Fibroblast of the aortic adventitia (primary cell): ENCODE measurements at places on chromosomes 12 and 14.
A peak's percentile ranks its signal among the peaks of the same experiment; 100 is the strongest.

GRCh38 chr12:104648756-104649155 is 192.0 kb downstream of the CHST11 start:
- no peak for DNase-seq

GRCh38 chr14:85400678-85401077 is 129.3 kb upstream of the FLRT2 start:
- DNase-seq = no peak

DNA sequence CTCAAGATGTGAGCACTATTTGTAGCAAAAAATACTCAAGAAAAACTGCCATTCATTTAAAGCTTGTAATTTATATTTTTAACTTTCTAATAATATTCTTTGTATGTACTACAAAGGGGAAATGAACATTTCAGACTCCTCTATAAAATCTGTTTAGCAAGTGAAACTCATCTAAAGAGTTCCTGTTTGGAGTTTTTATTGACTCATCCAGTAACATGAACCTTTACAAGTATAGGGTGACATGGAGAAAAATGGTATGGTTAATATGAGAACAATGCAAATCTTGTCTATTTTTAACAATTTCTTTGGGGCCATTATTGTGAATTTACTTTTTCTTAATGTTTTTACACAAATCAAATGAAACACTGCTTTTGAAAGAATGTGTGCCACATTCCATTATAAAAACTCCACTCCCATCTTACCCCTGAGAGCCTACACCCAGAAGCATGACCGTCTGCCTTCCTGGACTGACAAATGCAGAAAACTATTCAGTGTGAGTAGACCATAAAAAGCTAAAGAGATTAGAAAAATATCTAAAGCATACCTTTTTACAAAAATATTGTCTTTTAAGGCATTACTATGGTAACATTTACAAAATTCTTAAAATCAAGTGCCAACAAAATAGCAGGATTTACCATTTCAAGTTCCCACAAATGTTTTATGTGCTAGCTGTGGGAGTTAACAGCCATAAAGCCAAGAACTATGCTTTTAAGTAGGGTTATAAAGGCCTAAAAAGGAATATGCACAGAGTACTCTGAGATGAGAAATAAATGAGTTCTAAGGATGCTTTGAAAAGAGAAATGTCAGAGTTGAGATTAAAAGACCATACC is 144.0 kb downstream of the ADAMTS20 start:
- DNase-seq = peak; percentile 0

GRCh38 chr14:24139272-24139934 is 2.0 kb downstream of the EMC9 start:
- no peak for DNase-seq

GRCh38 chr12:57500213-57500612 is 12.3 kb downstream of the MARS1 start:
- no peak for DNase-seq

GRCh38 chr12:70094467-70094866 is 148.8 kb upstream of the CNOT2 start:
- DNase-seq = no peak

DNA sequence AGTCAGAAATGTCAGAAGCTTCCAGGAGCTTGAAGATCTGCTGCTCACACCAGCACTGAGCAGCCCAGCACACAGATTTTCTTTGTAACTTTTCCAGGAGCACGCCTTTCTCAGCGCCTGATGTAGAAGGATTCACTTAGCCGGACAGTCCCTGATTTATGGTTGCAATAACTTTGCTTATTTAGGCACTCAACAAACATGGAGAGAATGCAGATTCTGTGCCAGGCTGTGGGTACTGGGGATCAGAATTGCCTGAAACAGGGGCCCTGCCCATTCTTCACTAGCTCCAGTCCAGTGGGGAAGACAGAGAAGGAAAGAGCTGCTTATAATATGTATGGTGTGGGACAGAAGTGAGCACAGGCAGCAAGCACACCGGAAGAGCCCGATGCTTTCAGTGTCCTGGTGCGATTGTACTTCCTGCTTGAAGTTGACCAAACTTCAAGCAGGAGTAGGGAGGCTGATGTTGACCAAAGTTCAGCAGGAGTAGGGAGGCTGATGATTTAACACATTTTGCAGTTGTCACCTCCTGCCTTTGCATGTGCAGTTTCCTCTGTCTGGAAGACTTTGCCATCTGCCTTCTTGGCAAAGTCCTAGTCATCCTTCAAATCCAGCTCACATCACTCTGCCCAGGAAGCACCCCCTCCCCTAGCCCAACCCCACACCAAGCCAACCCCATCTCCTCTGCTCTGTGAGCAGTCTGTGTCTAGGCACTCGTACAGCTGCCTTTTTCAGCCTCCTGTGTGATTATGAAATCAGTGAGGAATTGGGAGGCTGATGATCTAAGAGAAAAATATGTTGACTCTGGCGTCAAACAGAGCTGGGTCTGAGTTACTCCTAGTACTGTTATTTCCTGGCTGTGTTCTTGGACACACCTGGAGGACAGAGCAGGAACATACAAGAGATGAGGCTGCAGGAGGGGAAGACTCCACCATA is 12.0 kb upstream of the PRIMA1 start:
- DNase-seq = no peak

DNA sequence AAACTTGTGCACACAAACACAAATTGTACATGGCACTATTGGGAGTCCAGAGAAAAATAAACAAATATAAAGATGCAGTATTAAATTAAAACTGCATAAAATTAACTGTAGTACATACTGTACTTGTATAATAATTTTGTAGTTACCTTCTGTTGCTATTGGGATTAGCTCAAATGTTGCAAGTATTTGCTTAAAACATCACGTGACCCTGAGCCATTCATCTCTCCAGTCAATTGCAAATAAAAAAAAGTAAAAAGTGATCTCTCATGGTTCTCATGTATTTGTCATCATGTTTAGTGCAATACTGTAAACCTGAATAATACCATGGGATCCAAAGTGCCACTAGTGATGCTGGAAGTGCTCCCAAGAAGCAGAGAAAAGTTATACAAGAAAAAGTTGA is 88.1 kb upstream of the NAV3 start:
- DNase-seq = no peak

GRCh38 chr14:48771717-48772116 is 814.5 kb downstream of the RPS29 start:
- no peak for DNase-seq

DNA sequence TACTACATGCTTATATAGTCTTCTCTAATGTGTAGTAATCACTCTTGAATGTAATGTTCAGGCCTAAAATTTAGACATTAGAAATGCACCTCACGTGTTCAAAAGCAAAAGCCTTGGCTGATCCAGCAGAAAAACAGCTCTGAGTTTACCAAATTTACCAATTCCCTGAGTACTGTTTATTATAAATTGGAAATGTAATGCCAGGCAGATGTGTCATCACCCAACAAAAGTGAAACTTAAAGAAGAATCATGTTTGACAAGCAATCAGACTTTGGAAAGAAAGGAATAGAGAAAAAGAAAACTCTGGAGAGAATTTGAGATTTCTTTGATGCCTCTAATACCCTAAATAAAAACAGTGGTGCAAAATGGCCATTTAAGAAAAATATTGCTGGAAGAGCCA is 26.5 kb upstream of the STRAP start:
- DNase-seq = peak; percentile 53

- DNase-seq = no peak
Observed at GRCh38 chr12:40228727-40229126, 3.9 kb downstream of the LRRK2 start.

GRCh38 chr14:104137297-104138097 is 890 bp upstream of the KIF26A start:
- DNase-seq = peak; percentile 6

DNA sequence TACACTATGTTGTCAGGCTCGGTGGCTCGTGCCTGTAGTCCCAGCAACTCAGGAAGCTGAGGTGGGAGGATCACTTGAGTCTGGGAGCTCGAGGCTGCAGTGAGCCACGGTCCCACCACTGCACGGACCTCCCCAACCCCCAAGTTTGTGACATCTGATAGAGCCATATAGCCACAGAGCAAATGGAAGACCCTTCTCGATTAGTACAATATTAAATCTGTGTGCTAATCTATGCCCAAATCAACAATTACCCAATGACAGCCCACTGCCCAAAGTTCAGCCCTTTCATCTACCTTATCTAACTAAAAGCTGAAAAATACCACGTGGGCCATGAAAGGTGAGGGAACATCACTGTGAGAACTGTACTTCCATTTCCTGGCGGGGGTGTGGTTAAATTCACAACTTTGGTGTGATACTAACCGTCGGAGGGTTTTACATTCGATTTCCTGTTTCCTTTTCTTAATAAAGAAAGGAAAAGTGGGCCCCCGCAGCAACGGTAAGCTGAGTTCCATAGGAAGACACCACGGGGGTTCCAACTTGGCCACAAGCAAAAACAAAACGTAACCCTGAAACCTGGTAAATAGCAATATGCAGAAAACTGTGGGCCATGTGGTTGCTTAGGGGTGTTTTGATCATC is 31.2 kb upstream of the FOS start:
- no peak for DNase-seq

- DNase-seq = peak; percentile 52
Observed at GRCh38 chr14:74065746-74066575, 18.3 kb downstream of the ALDH6A1 start.

- peak; percentile 61 for DNase-seq
Observed at GRCh38 chr12:111638556-111638955, 39.4 kb upstream of the ATXN2 start.

DNA sequence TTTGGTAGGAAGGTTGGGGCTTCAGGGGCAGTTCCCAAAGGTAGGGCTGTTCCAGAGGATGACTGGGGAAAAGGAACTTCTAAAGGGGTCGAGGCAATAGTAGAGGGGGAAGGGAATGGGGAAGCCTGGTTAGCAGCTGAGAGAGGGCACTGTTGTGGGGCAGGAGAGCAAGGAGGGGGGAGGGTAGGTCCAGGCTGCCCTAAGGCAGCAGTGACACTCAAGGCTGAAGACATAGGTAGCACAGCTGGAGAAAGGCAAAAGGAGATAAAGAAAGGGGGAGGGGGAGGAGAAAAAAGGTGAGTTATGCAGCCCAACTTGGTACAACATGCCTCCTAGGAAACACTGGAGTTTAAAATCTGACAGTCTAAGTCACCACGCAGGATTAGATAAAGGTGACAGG is 3.9 kb downstream of the NACA start:
- DNase-seq = no peak

DNA sequence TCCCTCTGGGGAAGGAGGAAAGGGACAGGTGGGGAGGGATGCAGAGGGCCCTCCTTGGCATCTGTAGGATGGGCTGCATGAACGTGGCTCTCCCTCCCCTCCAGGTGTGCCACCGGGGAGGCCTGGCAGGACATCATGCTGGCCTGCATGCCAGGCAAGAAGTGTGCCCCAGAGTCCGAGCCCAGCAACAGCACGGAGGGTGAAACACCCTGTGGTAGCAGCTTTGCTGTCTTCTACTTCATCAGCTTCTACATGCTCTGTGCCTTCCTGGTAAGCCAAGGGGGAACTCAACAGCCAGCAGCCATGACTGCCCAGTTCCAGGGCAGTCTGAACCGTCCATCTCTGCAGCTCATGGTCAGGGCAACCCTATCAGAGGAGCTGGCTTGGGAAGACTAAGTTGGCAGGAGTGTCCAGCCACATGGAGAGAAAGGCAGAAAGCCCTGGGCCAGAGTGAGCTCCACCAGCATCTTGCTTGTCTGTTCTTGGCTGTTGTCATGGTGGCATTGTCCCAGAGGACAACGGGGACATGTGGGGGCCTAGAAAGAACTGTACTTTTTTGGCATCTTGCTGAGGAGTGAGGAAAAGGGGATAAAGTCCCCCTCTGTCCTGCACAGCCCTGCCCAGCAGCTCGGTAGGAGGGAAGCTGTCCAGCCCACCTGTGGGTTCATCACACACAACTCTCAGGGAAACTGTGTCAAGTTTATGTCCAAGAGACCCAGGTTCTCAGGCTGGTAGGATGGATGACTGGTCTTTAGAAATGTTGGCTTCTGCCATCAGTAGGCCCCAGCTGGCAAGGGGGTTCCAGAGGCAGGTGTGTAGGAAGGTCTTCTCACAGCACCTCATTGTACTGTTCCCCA is 129.8 kb upstream of the FKBP4 start:
- DNase-seq = no peak

DNA sequence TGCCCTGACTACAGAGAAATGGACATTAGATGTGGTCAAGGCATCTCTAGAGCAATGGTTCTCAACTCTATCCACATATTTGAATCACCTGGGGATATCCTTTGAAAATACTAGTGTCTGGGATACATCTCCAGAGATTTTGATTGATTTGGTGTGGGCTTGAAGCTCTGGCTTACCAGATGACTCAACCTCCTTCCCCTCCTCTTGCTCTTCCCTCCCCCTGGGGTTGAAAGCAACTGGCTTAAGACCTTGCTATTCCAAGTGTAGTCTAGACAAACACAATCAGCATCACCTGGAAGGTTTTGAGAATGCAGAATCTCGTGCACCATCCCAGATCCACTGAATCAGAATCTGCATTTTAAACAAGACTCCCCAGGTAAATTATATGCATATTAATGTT is 183.8 kb downstream of the DAD1 start:
- no peak for DNase-seq

- DNase-seq = no peak
Observed at GRCh38 chr12:128729628-128730121, 94.1 kb downstream of the SLC15A4 start.

- DNase-seq = peak; percentile 62
Observed at GRCh38 chr14:73787486-73788316, 63.9 kb upstream of the PTGR2 start.

DNA sequence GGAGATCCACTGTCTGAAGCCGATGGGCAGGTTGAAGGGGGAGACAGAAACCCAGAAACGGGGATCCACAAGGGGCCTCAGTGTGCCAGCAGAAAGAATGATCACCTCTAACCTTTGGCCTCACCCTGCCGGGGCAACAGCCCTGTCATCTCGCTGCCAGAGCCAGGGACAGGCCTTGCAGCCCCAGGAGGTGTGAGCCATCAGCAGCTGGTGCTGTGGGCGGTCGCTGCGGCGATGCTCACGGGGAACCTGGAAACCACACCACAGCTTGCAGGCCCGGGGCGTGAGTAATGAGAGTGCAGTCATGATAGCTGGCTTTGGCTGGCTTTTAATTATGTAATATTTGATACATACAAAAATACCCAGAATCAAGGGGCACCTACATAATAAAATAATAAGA is 4.7 kb upstream of the TTC7B start:
- peak; percentile 12 for DNase-seq

GRCh38 chr12:14930299-14930698 is 8.0 kb downstream of the ERP27 start:
- no peak for DNase-seq

DNA sequence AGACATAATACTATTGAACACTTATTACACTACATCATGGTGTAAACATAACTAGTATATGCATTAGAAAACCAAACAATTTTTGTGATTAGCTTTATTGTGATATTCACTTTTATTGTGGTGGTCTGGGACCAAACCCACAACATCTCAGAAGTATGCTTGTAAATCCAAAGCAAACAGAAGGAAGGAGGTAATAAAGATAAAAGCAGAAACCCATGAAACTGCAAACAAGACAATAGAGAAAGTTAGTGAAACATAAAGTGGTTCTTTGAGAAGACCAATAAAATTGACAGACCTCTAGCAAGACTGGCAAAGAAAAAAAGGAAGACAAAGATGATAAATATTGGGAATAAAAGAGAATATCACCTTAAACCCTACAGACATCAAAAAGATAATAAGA is 268.3 kb downstream of the RPAP3 start:
- no peak for DNase-seq
